ENCODE measurements at places on chromosomes 12 and 14. TPM values are rescaled to one million over a fixed set of nuclear protein-coding genes. Genes with fewer than 3 reads are reported as not detected.

- DNase-seq = no peak
These were observed 49.7 kb downstream of the NTF3 start for GRCh38 chr12:5481645-5482044.

- DNase-seq = peak; percentile 71
These were observed 589 bp upstream of the HVCN1 start for GRCh38 chr12:110689281-110690126.

Gene FOXA1
- polyA plus RNA-seq = not detected

- DNase-seq = no peak
These were observed 81.2 kb downstream of the CFAP54 start for GRCh38 chr12:96570579-96570978.

- DNase-seq = no peak
These were observed 26.1 kb downstream of the SGPP1 start for GRCh38 chr14:63701606-63702299.

DNA sequence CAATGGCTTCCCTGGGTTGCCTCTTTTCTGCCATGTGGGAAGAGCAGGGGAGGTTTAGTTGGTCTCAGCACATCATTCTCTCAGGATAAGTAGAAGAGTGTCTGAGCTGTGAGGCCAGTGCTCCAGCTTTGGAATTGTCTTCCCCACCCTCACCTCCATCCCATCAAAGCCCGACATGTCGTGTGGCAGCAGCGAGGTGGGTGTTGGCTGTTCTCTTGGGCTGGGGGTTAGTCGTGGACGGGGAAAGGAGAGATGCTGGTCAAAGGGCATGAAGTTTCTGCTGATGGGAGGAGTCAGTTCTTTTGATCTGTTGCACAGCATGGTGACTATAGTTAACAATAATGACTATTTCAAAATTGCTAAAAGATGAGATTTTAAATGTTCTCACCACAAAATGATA is 404.2 kb downstream of the TMEM121 start:
- DNase-seq = no peak

- no peak for DNase-seq
These were observed 32.3 kb downstream of the PLEKHG3 start for GRCh38 chr14:64736271-64737169.

Gene SERPINA3
- 205 TPM for polyA plus RNA-seq

Gene TRPV4
- 0.19 TPM for polyA plus RNA-seq

DNA sequence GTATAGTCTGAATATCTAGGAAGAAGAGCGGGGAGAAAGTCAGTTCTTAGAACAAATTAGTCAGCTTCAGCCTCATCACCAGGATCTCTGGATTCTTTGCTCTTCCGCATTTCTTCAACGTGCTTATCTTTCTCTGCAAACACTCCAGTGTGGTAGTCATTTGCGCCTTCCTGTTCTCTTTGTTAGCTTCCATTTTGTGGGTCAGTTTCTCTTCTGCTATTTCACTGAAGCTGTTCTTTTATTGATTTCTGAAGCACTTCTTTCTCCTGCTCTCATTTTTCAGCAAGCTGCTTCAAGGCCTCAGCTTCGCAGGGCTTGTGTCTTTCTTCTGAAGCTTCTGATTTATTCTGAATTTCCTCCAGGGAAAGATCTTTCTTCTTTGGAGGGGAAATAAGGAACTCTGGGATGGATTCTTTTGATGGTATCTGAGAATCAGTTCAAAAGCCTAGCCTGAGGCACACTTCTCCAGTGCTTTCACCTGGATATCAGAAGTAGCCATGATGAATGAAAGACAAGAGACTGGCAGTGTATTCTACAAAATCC is 13.5 kb downstream of the AMN1 start:
- DNase-seq = no peak

Gene CLEC2B
- polyA plus RNA-seq = 3.7 TPM

DNA sequence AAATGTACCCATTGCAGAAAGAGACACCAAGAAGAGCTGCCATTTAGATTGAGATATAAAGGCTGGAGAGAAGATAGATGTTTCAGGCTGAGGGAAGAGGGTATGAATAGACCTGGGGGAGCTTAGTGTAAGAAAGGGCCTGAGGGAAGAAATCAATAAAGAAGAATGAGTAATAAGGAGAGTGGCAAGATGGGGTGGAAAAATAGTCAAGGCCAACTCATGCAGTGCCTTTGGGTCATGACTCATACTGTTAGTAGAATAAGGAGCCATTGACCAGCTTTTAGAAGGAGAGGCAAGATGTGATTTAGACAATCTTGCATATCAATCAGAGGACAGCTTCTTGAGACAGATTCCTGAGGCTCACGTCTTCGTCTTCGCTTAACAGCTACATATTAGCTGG is 287.5 kb downstream of the DUSP6 start:
- no peak for DNase-seq
